ENCODE measurements at places on chromosomes 3 and 15.

GRCh38 chr15:98900356-98900755, 107.2 kb downstream of the PGPEP1L start:
- DNase-seq: no peak

GRCh38 chr3:129606636-129607390, at the start of gene PLXND1:
TSS of gene PLXND1 (minus strand) at chr3:129606676. CDS start at chr3:129606639, 37 bp downstream.
- peak; percentile 31 for DNase-seq

DNA sequence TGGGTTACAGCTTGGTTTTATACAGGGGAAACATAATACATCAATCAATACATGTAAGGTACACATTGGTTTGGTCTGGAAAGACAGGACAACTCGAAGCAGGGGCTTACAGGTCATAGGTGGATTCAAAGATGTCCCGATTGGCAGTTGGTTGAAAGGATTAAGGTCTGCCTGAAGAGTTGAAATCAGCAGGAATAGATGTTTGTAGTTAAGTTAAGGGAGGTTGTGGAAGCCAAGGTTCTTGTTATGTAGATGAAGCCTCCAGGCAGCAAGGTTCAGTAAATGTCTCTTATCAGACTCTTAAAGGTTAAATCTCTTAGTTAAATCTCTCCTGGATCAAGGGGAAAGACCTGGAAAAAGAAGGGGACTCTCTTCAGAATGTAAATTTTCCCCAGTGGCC, 58.4 kb upstream of the MINAR1 start:
- no peak for DNase-seq

DNA sequence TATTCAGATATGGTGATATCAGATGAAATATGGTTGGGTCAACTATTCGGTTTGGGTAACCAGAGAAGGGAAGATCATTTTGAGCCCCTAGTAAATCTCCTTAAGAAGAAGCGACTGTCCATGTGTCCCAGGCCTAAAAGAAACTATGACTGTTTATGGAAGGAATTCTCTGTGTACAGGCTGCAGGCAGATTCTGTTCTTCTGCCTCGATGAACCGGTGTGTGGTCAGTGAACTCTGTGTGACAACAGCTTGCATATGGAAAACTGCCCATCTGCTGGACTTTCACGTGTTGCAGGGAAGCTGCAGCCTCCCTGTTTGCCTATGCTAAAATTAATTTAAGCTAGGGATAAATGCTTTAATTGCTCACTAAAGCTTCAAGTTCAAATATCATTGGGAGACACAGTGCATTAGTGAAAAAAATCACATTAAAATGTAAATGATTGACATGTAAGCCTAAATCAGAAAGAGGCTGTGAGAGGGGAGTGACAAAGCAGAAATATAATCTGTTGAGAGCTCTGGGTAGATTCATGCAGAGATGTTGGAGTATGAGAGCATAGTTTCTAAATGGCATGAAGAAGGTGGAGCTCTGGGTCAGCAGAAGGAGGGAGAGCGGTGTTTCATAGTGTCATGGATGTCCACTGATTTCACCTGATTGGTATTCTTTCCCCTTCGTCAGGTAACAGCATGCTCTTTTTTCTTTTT, 65.4 kb upstream of the PFN2 start:
- DNase-seq: no peak

DNA sequence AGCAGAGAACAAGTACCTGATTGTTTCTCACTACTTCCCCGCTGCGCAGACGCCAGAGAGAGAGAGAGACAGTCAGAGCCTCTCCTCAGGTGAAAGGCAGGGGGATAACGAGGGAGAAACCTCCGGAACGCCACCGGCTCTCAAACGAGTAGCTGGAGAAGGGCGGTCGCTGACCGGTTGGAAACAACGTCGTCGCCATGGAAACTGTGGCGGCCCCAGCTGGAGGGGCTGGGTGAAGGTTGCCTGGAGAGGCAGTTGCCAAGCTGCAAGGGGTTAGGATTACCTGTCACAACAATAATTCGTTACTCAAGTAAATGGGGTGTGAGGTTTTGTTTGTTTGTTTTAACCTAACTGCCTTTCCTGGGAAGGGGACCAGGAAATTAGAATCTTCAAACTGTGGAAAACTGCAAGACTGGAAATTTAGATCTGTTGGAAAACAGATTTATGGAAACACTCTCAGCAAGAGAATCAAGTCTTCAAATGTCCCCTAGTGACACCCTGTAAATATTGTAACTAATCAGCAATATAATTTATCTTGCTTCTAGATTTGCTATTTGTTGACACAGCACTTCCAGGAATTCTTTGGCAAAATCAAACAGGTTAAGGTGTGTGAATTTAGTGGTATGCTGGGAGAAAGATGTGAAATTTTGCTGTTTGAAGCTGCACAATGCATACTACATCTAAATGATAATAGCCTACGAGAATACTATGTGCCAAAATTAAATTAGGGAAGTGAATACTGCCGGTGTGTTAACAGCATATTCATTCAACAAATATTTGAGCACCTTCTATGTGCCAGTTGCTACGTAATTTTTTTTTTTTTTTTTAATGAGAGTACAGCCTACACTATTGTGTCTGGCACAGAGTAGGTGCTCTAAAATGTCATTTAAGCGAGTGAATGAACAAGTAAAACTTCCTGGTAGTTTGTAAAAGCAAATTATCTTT, at the start of gene DNAH12:
DNAH12 (minus strand) TSS at position 164 of the 945 bp plus-strand sequence. CDS start 1,474 bp downstream, outside the sequence.
- DNase-seq: no peak

DNA sequence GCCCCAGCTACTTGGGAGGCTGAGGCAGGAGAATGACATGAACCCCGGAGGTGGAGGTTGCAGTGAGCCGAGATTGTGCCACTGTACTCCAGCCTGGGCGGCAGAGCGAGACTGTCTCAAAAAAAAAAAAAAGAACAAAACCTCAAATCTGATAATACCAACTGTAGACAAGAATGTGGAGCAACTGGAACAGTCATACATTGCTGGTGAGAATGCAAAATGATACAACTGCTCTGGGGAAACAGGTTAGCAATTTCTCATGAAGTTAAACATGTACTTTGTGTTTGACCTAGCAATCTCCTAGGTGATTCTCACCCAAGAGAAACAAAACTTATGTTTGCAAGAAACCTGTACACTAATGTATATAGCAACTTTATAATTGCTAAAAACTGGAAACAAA, 4.4 kb upstream of the VHL start:
- peak; percentile 46 for DNase-seq

GRCh38 chr15:69154684-69155083, 5.8 kb upstream of the GLCE start:
- no peak for DNase-seq

DNA sequence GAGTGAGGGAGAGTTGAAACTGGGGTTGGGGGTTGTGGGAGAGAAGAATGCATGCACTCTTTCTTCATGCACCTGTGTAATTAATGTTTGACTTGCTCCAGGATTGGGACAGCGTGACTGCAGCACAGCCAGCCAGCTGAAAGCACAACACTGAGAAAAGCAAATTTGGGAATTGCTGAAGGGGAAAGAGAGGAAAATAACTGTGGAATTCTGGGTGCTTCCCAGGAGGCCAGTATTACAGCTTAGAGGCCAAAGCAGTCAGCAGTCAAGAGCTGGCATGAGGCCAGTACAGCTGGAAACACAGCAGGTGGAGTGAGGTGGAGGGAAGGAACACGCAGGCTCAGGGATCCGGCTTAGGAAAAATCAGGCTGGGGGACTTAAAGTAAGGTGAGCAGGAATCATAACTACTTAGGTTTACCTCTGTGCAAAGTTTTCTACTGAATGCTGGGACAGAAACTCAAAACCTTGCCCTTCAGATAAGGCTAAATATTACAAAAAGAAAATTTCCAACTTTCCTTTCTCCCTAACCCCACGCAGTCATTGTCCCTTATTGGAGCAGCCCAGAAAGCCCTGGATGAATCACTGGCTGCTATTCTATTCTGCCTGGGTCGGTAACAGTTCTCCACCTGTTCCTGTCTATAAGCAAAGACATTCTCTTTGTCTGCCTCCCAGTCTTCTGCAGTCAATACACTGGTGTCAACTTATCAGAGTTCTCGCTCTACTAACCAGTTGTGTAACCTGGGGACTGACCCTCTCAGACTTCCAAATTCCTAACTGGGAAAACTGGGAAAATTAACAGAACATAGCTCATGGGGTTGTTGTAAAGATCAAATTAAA, 167.2 kb downstream of the MAGI1 start:
- DNase-seq: no peak

- no peak for DNase-seq
These were observed 12.7 kb downstream of the TMPRSS7 start for GRCh38 chr3:112047264-112047663.

GRCh38 chr3:186361762-186362536, at the start of gene DGKG:
TSS of gene DGKG (minus strand) at chr3:186362234. CDS start at chr3:186320459, 41,775 bp downstream.
- peak; percentile 40 for DNase-seq

DNA sequence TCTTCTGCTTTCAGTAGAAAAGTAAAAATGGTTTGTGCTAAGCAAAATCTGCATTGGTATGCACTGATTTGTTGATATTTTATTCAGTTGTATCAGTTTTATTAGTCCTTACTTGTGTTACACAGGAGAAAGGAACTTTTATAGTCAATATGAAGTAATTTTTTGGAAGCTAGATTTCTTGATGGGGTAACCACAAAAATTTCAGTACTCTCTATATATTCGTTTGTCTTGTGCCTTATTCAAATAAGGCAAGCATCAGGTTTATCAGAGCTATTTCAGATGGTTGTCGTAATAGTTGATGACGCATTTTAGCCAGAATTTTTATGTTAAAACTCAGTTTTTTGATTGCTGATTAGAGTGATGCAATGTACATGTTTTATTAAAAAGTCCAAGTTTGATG, 50.7 kb upstream of the NIPA1 start:
- DNase-seq: no peak

DNA sequence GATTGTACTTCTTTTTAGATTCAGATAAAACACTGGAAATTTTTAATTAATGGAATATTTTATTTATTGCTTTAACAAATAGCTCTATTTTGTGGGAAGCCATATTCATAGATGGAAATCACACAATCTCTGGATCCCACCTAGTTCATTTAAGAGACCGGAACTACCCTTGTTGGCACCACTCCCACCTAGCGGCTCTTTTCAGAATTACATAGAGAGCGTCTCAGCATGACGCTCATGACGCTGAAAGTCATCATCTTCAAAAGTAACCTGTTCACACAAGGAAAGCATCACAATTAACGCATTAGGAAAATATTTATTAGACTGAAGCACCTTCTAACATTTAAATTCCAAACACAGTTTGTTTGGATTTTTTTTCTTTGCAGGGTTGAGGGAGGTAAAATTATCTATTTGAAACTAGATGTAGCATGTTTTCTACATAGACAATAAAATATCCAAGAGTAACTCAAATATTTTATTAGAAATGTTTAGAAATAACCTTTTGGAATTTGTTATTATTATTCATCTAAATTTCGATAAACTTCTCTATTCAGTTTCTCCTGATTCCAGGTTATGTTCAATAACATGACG, 214.9 kb upstream of the ARRDC4 start:
- DNase-seq: no peak

GRCh38 chr3:131031660-131032059, 5.0 kb downstream of the NEK11 start:
- no peak for DNase-seq

DNA sequence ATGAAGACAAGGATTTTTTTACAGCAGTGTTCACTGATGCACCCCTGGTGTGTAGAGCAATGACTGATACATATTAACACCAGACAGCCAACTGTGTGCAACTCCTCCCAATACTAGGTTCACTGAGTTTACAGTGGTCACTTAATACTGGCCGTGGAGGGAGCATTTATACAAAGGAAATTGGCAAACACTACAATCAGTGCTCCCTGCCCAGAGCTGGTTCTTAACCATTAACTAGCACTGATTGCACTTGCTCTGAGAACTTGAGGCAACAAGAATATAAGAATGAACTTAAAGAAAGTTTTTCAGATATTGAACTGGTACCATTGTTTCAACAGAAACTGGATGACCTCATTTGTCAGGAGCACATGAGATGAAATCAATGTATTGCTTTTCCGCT, 110.6 kb downstream of the MAGI1 start:
- no peak for DNase-seq

DNA sequence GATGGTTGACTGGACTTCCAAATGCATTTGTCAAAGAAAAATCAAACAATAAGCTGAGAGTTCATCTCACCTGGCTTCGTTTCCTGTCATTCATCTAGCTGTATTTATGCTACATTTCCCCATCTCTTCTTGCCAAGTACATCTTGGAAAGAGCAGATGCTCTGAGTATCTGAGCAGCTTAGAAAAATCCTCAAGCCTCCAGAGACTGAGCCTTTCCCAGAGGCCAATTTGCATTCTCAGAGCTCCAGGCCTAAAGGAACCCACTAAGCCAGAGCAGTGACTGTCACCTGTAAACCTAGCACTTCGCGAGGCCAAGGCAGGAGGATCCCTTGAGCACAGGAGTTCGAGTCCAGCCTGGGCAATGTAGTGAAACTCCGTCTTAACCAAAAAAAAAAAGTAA, 100.5 kb downstream of the XXYLT1 start:
- DNase-seq: no peak

GRCh38 chr3:194573680-194574437, 59.4 kb downstream of the TMEM44 start:
- DNase-seq: no peak

DNA sequence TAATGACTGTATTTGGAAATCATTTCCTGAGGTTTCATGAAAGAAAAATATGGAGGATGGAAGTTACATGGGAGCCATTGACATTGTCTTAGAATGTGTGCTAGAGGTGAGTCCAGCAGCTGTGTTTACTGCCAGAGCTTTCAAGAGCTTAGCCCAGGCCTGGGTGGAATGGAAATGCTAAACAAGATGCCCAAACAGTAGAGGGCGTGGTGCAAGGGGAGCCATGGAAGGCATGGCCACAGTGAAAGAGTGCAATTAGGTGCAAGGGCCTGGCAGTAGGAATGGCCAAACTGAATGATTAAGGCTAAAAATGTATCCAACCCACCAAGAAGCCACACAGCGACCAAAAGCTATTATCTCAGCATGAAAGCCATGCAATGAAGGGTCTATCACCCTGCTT, 257.7 kb upstream of the NR2F2 start:
- no peak for DNase-seq

- DNase-seq: no peak
These were observed 93.6 kb upstream of the NMNAT3 start for GRCh38 chr3:139771331-139771730.

GRCh38 chr3:48859206-48859605, 11.5 kb upstream of the PRKAR2A start:
- DNase-seq: no peak
